ENCODE measurements at places on chromosomes 2 and 18. TPM values are rescaled to one million over a fixed set of nuclear protein-coding genes. Genes with fewer than 3 reads are reported as not detected.

PDE1A gene
- total RNA-seq = 10.1 TPM

CFC1 gene
- not detected for total RNA-seq

SOS1 gene
- 23.0 TPM for total RNA-seq

MC5R gene
- not detected for total RNA-seq

MYL12A gene
- total RNA-seq = 3,907 TPM

MRO gene
- 3.0 TPM for total RNA-seq

KIAA2012 gene
- total RNA-seq = not detected

CHRNA1 gene
- total RNA-seq = 0.19 TPM

CD226 gene
- total RNA-seq = 1.7 TPM

WNT10A gene
- not detected for total RNA-seq

LRRC30 gene
- total RNA-seq = not detected

DLGAP1 gene
- total RNA-seq = not detected

GREB1 gene
- 7.5 TPM for total RNA-seq

DNA sequence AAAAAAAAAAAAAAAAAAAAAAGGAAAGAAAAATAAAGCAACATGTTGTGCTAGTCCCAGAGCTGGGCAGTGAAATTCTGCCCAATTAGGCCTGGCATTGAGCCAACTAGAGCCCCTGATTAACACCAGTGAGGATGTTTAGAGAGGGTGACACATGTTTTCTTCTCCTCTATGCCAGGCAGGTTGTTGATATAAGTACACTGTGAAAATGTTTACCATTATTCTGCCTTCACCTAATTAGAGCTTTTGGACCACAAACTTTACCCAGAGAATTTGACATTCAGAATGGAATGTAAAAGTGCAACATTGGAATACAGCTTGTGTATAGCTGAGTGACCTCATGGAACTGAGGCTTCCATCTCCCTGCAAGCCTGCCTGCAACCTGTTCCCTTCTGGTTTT, 95.9 kb upstream of the MSH2 start:
- H3K4me3 ChIP-seq = no peak overlapping the region
- peaks cover 27% of the 10 kb centered on the region for H3K4me1 ChIP-seq
- H3K36me3 ChIP-seq = no peaks in the 10 kb centered on the region
- no peak overlapping the region for H3K27ac ChIP-seq
- no peaks in the 10 kb centered on the region for H3K27me3 ChIP-seq

- H3K27me3 ChIP-seq = no peaks in the 10 kb centered on the region
- H3K4me3 ChIP-seq = no peak overlapping the region
Measured at GRCh38 chr2:140998577-140998976, 1132.2 kb downstream of the LRP1B start.

GRCh38 chr2:11073251-11073650, 82.0 kb upstream of the SLC66A3 start:
- DNase-seq = no peak
- no peaks in the 10 kb centered on the region for H3K36me3 ChIP-seq
- no peak overlapping the region for H3K4me3 ChIP-seq
- H3K27ac ChIP-seq = no peak overlapping the region
- peaks cover 7% of the 10 kb centered on the region for H3K27me3 ChIP-seq
- no peaks in the 10 kb centered on the region for H3K4me1 ChIP-seq

- DNase-seq = no peak
- no peak overlapping the region for H3K27ac ChIP-seq
- H3K4me3 ChIP-seq = peak overlapping the region; percentile 24
- H3K4me1 ChIP-seq = peaks cover 33% of the 10 kb centered on the region
- peaks cover 100% of the 10 kb centered on the region for H3K27me3 ChIP-seq
Measured at GRCh38 chr2:222306393-222307142, 7.8 kb upstream of the PAX3 start.

- no peaks in the 10 kb centered on the region for H3K36me3 ChIP-seq
- peaks cover under 1% of the 10 kb centered on the region for H3K4me1 ChIP-seq
- no peaks in the 10 kb centered on the region for H3K27me3 ChIP-seq
- no peak overlapping the region for H3K27ac ChIP-seq
Measured at GRCh38 chr2:54262015-54262765, 6.2 kb upstream of the TSPYL6 start.

DNA sequence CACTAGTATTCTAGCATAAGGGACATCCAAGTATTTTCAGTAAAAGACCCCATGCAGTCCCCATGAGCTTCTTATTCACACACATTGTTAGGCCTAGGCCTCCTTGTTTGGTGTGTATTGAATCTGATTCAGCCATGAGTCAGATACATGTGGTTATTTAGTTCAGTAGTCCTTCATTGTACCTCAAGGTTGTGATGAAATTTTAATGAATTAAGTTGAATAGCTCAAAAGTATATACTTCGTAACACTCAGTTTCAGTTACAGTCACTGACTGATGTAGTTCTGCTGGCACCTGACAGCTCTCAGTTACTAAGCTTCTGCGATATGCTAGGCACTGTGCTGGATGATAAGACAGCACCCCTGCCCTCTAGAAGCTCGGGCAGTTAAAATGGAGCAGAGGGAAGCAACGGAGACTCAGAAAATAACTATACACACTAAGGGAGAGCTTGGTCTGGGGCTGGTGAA, 86.4 kb downstream of the XRCC5 start:
- H3K4me3 ChIP-seq = no peak overlapping the region
- H3K4me1 ChIP-seq = no peaks in the 10 kb centered on the region
- H3K27me3 ChIP-seq = no peaks in the 10 kb centered on the region
- no peak overlapping the region for H3K27ac ChIP-seq
- peaks cover 36% of the 10 kb centered on the region for H3K36me3 ChIP-seq
- DNase-seq = no peak

- H3K27ac ChIP-seq = peak overlapping the region; percentile 1
- no peak for DNase-seq
- no peaks in the 10 kb centered on the region for H3K27me3 ChIP-seq
Measured at GRCh38 chr18:36558234-36558633, 260.7 kb downstream of the FHOD3 start.

DNA sequence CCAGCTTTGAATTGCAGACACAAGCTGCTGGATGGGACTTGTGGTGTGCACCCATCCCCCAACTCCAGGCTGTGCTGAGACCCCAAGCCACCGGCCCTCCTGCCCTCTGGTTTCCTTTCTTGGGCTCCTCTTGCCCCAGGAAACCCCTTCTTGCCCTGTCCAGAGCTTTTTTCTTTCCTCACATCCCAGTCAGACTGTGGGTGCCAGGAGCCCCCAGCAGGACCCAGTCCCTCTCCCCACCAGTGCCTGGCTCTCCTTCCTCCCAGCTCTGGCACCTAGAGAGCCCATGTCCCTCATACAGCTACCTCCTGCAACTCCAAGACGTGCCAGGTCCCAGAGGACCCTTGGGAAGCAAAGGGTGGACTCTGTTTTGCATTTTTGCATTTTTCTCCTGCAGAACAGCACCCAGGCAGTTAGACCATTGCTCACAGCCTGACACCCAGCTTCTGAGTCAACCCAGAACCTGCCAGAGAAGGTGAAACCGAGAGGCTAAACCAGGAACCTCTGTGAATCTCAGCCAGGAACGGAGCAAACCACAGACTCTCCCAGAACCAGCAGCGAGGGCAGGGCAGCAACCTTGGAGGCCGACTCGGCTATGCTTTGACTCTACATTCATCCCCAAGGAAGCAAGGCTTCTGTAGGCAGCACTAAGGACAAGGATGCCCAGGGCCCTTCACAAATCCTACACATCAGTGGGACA, 221.1 kb downstream of the ANAPC1 start:
- H3K36me3 ChIP-seq = no peaks in the 10 kb centered on the region
- H3K27me3 ChIP-seq = no peaks in the 10 kb centered on the region
- H3K27ac ChIP-seq = peak overlapping the region; percentile 2

GRCh38 chr2:240295256-240296103, 140.0 kb upstream of the GPC1 start:
- peaks cover 36% of the 10 kb centered on the region for H3K4me1 ChIP-seq
- DNase-seq = no peak
- no peaks in the 10 kb centered on the region for H3K36me3 ChIP-seq
- no peak overlapping the region for H3K27ac ChIP-seq

DNA sequence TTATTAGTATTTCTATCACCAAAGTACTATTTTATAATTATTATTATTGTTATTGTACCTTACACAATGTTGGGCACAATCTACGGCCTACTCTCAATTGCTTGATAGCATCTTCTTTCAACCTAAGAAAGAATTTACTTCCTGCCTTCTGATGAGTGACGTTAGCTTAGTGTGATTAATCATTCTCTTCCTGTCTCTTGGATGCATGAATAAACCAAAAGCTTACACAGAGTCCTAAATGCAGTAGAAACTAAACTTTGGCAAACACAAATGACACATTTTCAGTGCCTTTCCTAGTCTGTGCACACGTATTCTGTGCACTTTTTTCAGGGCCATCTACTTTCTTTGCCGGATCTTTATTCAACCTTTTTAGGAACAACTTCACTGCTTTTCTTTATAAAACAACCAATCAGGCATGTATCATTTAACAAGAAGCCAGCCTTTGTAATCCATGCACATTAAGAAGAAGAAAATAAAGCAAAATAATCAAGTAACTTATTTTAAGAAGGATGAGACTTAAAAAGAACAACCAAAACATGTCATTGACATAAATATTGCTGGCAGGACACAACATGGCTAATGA, 19.1 kb downstream of the TRAK2 start:
- H3K27me3 ChIP-seq = no peaks in the 10 kb centered on the region
- H3K27ac ChIP-seq = peak overlapping the region; percentile 73
- no peak for DNase-seq
- H3K36me3 ChIP-seq = peaks cover 10% of the 10 kb centered on the region

DNA sequence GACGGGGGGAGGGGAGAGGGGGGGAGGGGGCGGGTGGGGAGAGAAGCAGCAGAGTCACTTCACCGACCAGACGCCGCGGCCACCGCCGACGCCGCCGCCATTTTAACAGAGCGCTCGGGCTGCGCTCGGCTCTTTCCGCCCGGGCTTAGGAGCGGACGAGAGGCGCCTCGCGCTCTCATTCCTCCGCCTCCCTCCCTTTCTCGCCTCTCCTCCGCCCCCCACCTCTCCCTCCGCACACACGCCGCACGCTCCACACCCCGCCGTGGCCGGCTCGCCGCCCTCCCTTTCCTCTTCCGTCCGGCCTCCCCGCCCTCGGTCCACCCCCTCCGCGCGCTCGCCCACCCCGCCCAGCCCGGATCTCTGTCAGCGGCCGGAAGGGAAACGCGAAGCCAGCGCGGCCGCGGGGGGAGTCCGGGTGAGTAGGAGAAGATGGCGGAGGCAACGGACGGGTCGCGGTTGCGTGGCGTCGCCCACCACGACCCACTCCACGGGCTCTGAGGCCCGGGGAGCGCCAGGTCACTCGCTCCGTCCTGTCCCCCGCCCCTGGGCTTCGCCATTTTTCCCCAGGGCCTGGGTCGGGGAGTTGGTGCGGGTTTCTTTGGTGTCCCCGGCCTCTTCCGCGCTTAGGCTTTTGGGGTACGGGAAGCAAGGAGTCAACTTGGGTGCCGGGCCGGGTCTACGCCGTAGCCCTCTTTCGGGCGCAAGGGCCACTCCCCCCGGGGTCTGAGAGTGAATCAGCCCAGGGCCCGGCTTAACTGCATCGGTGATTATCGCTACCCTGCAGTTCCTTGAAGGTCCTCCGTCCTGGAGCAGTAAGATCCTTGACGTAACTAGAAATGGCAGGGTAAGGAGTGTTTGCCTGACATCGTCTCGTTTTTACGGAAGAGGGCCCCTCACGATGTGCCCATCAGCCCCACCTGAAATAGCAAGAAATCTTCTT, at the start of gene USP34:
Gene USP34, minus strand, starts transcription at position 123 of the 940 bp plus-strand sequence. CDS start 395 bp downstream, outside the sequence.
- H3K4me3 ChIP-seq = peak within 1 kb of the TSS; percentile 99
- peaks cover 45% of the 10 kb centered on the region for H3K4me1 ChIP-seq
- H3K36me3 ChIP-seq = no peaks in the 10 kb centered on the region

GRCh38 chr2:72007402-72007801, 140.3 kb downstream of the CYP26B1 start:
- H3K27ac ChIP-seq = no peak overlapping the region
- H3K4me1 ChIP-seq = no peaks in the 10 kb centered on the region
- H3K27me3 ChIP-seq = no peaks in the 10 kb centered on the region
- no peaks in the 10 kb centered on the region for H3K36me3 ChIP-seq
- no peak for DNase-seq
- H3K4me3 ChIP-seq = no peak overlapping the region

GRCh38 chr18:13450289-13451212, 232.0 kb downstream of the LDLRAD4 start:
- H3K27me3 ChIP-seq = no peaks in the 10 kb centered on the region
- peak overlapping the region; percentile 37 for H3K27ac ChIP-seq
- DNase-seq = no peak
- H3K4me3 ChIP-seq = no peak overlapping the region
- H3K4me1 ChIP-seq = peaks cover 68% of the 10 kb centered on the region

GRCh38 chr2:10170256-10170655, 47.7 kb downstream of the RRM2 start:
- H3K27me3 ChIP-seq = no peaks in the 10 kb centered on the region
- DNase-seq = no peak
- no peaks in the 10 kb centered on the region for H3K36me3 ChIP-seq

- no peak overlapping the region for H3K27ac ChIP-seq
- no peaks in the 10 kb centered on the region for H3K27me3 ChIP-seq
- no peak for DNase-seq
- H3K4me1 ChIP-seq = peaks cover 52% of the 10 kb centered on the region
- H3K36me3 ChIP-seq = no peaks in the 10 kb centered on the region
Measured at GRCh38 chr2:239392072-239392357, 8.8 kb downstream of the HDAC4 start.

DNA sequence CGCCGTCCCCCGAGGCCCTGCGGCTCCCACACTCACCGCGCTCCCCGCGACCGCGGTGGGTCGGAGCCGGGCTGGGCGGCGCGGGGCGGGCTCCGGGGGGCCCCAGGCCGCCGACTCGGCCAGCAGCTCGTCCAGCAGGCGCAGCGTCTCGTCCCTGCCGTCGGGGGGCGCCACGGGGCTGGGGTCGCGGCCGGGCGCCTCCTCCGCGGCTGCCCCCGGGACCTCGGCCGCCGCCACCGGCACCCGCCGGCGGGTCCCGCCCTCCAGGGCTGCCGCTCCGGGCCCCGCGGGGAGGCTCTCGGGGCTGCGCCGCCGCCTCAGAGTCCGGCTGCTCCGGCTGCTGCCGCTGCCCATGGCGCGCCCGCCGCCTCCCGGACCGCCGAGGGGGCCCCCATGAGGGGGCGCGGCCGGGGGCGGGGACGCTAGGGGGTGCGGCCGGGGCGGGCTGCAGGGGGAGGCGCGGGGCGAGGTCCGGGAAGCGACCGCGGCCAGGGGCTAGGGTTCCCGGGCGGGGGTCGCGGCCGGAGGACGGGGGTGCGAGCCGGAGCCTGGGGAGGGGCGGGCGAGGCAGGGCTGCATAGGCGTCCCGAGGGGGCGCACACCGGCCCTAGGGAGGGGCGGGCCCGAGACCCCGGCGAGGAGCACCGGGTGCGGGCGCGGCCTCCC, at the start of gene CYS1:
Gene CYS1, minus strand, starts transcription at position 542 of the 666 bp plus-strand sequence. Its CDS starts 188 bp downstream, at position 354.
- peak within 1 kb of the TSS; percentile 54 for H3K4me3 ChIP-seq
- no peak for DNase-seq
- no peaks in the 10 kb centered on the region for H3K36me3 ChIP-seq
- peaks cover 64% of the 10 kb centered on the region for H3K27me3 ChIP-seq

DNA sequence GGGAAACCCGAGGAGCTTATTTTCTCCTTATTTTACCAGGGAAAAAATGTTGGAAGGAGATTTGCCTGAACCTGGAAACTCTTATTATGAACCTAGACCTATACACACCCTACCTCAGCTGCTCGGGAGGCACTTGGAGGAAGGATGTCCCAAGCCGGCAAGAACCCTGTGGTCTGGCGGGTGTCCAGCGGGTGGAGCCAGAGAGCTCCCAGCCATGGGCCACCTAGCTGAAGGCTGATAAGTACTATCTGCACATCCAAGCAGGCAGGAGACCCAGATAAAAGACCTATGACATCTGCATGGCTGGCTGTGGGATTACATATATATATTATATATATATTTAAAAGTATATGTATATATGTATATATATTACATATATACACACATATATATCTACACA, 1.1 kb upstream of the SLC14A1 start:
- no peaks in the 10 kb centered on the region for H3K27me3 ChIP-seq
- H3K4me1 ChIP-seq = no peaks in the 10 kb centered on the region
- H3K4me3 ChIP-seq = no peak overlapping the region
- no peaks in the 10 kb centered on the region for H3K36me3 ChIP-seq
- peak; percentile 71 for DNase-seq
- no peak overlapping the region for H3K27ac ChIP-seq

GRCh38 chr2:158822193-158822592, 27.1 kb downstream of the DAPL1 start:
- no peaks in the 10 kb centered on the region for H3K4me1 ChIP-seq
- no peak overlapping the region for H3K4me3 ChIP-seq
- no peak for DNase-seq
- H3K27ac ChIP-seq = no peak overlapping the region
